ENCODE measurements at places on chromosomes 2 and 18.

DNA sequence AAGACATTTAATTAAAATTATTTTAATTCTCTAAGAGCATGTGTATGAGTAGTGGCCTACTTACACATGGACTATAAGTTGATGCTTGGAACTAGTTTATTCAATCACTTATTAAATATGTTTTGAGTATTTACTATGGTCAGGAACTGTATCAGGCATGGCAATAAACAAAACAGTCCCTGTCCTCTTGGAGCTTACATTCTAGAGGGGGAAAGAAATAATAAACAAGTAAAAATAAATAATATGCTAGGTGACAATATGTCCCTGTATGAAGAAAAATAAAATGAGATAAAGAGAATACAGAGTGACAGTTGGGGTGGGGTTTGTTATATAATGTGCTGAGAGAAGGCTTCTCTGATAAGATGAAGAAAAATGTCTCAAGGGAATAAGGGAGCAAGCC, 74.5 kb downstream of the MYO3B start:
- no peak for ATAC-seq

DNA sequence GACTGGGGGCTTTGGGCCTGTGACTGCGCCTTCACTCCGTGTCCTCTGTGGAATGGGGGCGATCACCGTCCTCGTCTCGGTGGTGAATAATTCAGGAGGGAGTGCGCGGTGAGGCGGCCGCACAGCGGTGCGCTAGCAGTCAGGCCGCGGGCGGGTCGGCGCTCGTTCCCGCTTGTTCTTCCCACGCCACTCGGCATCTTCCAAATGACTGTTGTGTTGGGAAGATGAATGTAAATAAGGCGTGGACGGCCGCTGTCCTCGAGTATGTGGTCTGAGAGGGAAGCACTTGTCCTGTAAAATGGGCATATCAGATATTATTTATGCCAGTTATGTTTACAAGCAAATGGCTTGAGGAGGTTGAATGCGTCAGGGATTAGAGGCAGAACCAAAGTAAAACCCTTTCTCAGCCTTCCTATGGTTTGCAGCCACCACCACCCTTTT, 608 bp upstream of the VPS4B start:
- ATAC-seq, result peak; percentile 17

DNA sequence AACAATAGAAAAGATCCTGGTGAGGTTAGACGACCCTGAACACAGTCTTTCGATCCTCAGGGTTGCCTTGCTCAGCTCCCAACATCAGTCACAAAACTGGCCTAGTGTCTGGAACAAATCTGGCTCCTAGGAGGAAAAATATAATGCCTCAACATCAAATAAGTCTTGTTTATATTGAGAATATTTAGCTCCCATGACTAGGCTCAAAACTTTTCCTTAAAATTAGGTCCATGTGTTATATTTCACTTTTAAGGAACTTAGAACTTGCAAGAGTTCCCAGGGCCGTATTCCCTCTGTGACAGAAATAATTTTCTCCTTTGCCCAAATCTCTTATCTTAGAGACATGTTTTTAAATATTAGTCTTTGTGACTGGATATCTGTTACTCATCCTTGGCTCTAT, 819.7 kb upstream of the ZEB2 start:
- no peak for ATAC-seq

- ATAC-seq, result peak; percentile 99
These were observed 241.0 kb downstream of the FSIP2 start for GRCh38 chr2:185979546-185980071.

- no peak for ATAC-seq
These were observed 128.8 kb upstream of the MSH6 start for GRCh38 chr2:47653902-47654789.

GRCh38 chr2:208142240-208142924, 3.6 kb downstream of the CRYGB start:
- ATAC-seq, result no peak

GRCh38 chr2:159617646-159618045, 1.3 kb upstream of the BAZ2B start:
- no peak for ATAC-seq

DNA sequence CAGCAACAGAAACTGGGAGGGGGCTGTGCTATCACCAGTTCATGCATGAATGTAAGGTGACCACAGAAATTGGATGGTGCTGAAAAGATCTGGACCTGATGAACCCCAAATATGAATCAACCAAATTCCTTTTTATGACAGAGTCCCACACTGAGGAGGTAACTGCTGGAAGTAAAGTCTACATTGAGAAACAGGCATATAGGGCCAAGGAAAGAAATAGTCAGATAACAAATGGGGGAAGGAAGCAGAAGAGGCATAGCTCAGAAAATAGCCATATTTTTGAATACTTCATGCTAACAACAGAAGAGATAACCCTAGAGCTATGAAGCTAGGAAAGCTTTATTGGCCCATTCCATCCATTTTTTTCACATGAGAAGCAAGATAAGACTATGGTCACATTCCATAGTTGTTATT, 25.8 kb downstream of the ZC3H6 start:
- no peak for ATAC-seq

DNA sequence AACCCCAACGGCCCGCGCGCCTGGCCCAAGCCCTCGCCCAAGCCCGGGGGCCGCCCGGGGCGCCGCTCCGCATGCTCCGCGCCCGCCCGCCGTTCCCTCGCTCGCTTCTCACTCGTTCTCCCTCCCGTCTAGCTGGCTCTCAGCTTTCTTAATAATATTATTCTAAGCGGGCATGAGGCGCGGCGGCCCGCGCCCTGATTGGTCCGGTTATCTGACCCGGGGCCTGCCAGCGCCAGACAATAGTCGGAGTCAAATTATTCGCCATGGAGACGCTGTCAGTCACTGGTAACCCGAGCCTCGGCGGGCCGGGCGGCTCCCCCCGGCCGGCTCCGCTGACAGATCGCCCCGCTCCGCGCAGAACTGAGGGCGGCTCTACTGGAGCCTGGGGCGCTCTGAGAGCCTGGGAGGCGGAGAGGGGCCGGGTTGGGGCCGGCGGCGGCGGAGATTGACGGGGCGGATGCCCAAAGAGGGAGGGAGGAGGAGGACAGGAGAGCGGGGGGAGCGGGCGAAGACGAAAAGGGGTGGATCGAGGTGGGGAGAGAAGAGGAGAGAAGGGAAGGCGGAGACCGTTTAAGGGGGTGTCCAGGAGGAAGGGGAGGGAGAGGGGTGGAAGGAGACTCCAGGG, at the start of gene SIX2:
TSS of gene SIX2 (minus strand) at position 150 of the 625 bp plus-strand sequence. CDS start 342 bp downstream, outside the sequence.
- ATAC-seq, result peak; percentile 92

DNA sequence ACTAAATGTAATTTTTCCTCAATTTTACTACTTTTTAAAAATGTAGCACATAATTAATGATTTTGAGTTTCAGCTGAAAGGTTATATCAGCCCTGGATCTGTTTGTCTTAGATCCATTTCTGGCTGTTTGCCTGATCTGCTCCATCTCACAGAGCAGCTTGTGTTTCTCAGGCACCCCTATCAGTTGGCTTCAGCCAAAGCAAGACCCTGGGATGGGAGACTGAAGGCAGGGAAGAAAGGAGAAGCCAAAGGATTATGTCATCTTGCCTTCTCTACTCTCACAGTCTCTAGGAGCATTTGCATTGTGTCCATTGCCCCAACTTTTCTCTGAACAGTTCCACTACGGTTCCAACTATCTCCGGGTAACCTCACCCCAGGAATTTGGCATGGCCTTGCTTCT, 110.5 kb downstream of the CCDC148 start:
- ATAC-seq, result no peak

- peak; percentile 38 for ATAC-seq
These were observed 814.6 kb downstream of the SLC4A3 start for GRCh38 chr2:220442012-220442411.

DNA sequence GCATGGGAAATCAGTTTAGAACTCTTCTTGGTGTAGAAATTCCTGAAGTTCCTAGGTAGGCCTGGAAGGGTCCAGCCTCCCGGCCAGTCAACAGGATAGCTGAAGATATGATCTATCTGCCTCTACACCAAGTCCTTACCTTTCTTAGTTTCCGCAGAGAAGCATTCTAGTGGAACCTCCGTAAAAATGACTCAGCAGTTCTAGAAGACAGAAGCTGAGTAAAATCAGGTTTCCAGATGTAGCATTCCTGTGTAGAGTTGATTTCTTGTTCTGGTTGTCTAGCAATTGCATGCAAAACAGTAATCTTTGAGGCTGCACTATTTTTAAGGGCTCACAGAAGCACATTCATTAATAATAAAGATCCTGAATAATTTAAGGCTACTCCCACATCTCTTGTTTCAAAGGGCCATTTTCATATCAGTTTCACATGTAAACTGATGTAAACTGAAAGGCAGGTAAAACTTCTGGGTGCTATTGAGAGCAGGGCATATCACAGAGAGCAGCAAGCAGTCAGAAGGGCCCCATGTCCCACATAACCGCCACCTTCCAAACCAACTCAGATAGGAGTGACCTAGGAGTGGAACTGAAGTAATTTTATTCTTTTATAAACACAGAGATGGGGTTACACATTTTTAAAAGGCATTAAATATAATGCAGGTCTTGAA, 3.2 kb upstream of the DYTN start:
- ATAC-seq, result no peak

- no peak for ATAC-seq
These were observed 173.4 kb upstream of the FANCL start for GRCh38 chr2:58414506-58414905.

DNA sequence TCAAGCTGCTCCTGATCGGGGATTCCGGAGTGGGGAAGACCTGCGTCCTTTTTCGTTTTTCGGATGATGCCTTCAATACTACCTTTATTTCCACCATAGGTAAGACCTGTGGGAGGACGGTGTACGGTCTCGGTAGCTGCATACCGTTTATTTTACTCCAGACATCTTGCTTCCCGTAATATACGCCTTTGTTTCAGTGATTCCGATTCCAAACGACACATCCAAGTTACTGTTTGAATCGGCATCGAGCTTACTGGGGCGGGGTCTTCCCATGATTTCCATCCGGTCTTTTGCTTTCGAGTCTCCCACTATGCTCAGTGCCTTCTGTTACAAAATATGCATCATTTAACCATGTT, 731 bp downstream of the RAB10 start:
- no peak for ATAC-seq

GRCh38 chr2:120596990-120597594, 138.6 kb upstream of the GLI2 start:
- no peak for ATAC-seq

- ATAC-seq, result no peak
These were observed 1605.3 kb upstream of the ACVR2A start for GRCh38 chr2:146239392-146240135.

DNA sequence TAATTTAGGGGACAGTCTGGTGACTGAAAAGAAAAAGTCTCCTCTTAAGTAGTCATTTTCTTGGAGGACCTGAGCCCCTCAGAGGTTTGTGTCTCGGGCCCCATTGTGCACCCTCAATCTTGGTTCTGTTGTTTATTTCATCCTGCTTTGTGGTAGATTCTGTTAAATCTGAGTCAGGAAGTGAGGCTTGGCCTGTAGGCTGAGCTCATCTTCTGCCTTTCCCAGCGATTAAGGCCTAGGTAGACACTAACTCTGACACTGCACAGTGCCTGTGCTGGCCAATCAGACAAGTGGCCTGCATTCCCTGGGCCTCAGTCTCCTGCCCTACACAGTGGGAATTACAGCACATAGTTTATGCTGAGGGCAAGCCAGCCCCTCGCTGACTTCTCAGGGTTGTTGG, 80.2 kb downstream of the CTIF start:
- no peak for ATAC-seq

Measured in esophagus mucosa (tissue), 1 donor.